Right cardiac atrium (tissue), 5 donors: ENCODE measurements at places on chromosomes 3 and 15. TPM values are rescaled to one million over a fixed set of nuclear protein-coding genes. Genes with fewer than 3 reads are reported as not detected.

Gene NR1I2
- not detected for total RNA-seq

DNA sequence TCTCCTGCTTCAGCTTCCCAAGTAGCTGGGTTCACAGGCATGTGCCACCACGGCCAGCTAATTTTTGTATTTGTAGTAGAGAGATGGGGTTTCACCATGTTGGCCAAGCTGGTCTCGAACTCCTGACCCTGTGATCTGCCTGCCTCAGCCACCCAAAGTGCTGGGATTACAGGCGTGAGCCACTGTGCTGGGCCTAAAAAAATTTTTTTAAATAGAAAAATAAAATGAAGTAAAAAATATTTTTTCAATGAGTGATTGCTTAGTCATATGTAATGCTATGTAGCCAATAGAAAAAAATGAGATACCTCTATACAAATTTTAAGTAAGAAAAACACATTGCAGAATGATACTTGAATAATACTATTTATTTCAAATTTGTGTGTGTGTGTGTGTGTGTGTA is 27.9 kb upstream of the SLC30A4 start:
- no peak for DNase-seq

DNA sequence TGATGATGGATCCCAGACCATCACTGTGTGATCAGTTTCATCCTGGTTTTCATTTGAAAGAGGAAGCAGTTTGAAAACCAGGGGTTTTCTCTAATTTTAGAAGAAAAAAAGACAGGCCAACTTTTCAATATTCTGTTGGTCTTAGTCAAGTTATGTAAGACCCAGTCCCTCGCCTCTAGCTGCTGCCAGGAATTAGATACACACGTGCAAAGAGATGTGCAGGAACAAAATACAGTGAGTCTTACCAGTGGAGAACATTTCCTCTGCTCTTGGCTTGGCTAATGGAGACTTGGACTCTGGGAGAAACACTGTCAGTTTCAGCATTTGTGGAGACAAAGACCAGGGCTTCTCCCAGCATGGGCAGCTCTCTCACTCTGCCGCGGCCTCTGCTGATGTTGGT is 214.9 kb upstream of the C2CD4B start:
- no peak for DNase-seq

Gene GOLGA8Q
- total RNA-seq = 6.8 TPM

- peak; percentile 75 for DNase-seq
These were observed 2.9 kb downstream of the CORO2B start for GRCh38 chr15:68581725-68582124.

- no peak for DNase-seq
These were observed 46.6 kb upstream of the SERPINI2 start for GRCh38 chr3:167520266-167521005.

- no peak for DNase-seq
These were observed 325.6 kb upstream of the AZI2 start for GRCh38 chr3:28674212-28674611.

Gene MEIS2
- 33.4 TPM for total RNA-seq

GRCh38 chr3:161081633-161082032 is 23.5 kb downstream of the B3GALNT1 start:
- no peak for DNase-seq

DNA sequence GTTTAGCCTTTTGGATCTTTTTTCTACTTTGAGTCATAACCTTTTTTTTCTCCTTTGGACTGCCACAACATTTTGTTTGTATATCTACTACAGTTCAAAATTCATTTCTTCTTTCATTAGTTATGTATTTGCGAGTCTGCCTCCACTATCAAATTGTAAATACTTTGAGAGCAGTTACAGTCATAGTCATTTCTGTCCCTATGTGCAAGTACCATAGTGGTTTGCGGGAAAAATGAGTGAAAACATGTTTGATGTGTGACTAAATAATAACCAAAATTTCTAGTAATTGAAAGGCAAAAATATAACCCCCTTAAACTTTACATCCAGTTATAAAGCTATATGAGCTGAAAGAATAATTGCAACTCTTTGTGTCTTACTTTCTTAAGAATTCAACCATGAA is 45.8 kb upstream of the CCDC50 start:
- DNase-seq = no peak

DNA sequence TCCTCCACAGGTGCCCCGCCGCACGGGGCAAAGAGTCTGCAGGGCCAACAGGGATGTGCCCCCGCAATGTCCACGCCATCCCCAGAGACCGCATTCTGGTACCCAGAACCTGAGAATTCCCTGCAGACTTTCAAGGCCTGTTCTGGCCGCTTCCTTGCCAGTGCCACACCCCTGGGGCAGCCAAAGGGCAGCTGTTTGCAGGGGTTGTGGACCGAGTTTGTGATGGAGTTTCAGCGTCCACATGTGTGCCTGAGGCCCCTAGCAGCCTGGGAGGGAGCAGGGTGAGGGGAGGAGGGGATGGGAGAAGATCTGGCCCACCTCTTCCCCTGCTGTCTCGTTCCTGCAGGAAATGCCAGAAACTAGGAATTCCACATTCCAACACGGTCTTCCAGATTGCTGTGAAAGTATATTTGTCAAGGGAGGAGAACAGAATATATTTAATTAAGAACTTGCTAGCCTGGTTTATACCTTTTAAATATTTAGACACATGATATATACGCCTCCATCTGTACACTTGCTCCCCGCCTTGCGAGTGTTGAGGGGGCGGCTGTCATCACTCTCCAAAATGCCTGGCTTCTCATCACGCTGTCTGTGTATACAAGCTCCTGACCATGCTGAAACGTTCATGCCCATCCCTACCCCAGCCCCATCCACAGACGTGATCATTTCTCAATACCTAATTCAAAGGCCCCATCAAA is 31.1 kb upstream of the RASA2 start:
- DNase-seq = no peak

- DNase-seq = no peak
These were observed 34.2 kb upstream of the TF start for GRCh38 chr3:133712017-133712416.

DNA sequence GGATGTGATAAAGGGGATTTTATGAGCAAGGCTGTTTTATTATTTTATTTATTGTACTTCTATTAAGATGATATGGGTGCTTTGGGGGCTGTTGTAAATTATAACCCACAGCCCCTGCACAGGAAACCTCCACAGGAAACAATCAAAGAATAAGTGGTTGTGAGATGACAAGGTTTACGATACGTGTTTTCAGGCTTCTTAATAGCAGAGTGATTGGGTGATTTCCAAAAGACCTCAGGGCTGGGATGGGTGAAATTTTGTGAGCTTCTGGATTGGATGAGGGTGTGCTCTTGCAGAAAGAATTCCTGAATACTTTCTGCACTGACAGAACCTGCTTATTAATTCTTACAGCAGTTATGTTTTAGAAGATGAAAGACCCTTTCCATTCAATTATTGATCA is 21.4 kb downstream of the CHL1 start:
- no peak for DNase-seq

Gene GATA2
- total RNA-seq = 9.7 TPM

Gene IL17RB
- total RNA-seq = 1.9 TPM

DNA sequence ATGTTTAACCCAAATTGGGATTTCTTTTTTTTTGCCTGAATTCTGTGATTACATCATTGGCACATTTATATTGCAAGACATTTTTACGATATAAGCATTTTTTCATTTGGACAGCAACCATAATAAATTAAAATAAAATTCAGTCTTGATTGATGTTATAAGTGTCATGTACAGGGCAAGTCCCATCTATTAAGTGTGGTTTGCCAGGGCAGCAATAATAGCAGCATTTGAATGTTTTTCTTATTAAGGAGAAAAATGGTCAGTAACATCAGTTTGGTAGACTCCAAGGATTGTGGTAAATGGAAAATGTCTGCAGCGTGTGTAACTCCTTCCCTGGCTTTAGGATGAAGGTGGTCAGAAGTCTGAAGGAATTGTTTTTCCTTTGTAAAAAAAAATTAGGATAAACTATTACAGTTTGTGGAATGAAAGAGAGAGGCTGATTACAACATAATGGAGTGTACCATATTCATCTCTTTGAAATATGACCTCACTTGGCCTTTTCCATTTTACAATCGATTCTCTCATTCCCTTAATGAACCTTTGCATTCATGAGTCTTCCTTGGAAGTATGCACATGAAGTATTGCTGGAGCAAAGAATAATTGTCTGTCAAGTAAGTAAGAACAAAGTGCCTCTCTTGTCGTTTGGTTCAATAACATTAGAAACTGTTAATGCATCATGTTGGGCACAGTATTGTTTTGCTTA is 405.4 kb upstream of the THRB start:
- no peak for DNase-seq

DNA sequence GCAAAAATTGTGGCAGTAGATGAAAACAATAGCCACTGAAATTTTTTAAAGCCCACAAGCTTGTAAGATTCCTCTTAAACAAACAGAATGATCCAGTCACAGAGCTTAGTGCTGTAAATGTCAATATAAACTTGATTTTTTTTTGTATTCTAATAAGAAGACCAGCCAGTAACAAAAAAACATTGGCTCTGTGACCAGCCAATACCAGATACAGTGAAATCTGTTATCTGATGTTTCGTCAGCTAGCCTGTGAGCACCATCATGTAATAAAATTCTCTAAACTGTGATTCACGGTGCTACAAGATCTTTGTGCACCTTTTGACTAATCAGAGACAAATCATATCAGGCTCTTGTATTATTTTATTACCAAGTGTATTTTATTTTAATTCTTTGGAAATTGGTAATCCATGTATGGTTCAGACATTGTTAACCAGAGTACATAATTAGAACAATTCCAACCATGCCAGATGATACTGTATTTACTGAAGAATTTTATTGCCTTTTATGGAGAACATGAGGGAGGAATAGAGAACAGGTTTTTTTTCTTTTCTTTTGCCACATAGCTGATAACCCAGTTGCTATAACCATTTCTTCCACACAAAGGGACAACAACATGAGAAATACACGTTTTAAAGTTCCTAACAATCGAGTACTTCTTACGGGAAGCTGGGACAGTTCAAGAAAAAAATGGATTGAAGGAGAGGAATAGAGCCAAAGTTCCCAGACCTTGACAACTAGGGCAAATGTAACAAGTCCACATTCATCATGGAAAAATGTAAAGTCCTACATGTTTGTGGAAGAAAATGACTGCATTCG is 71.9 kb downstream of the FILIP1L start:
- no peak for DNase-seq

DNA sequence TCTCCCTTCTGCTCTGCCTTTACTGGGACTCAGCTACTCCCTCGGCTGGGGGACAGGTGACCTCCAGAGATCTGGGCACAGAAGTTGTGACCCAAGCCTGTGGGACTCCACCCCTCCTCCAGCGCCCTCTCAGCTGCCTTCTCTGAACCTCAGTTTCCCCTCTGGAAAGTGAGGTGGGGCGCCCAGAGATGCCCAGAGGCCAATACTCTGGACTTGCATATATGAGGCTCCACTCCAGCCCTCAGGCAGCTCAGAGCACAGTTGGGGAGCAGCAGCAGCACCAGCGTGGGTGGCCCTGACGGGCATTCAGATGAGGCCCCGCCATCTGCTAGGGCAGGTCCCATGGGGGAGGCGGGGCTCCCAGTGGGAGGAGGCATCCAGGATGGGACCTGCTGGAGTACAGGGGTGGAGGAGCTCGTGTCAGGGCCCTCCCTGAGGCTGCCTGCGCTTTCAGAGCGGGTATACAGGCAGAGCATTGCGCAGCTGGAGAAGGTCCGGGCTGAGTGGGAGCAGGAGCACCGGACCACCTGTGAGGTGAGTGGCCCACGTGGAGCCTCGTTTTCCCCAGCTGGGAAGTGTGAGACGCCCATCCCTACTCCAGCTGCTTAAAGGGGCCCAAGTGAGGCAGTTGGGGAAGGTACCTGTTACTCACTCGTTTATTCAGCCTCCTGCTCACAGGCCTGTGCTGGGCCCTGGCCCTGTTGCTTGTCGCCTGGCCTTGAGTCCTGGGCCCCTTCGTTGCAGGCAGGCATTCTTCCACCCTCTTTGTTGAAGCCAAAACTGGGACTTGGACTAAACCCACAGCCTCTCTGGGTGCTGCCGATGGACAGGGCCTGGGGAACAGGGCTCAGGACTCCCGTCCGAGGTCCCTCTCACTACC is 35.4 kb downstream of the PSTPIP1 start:
- no peak for DNase-seq

- no peak for DNase-seq
These were observed 771.2 kb upstream of the ARRDC4 start for GRCh38 chr15:97189162-97189780.

DNA sequence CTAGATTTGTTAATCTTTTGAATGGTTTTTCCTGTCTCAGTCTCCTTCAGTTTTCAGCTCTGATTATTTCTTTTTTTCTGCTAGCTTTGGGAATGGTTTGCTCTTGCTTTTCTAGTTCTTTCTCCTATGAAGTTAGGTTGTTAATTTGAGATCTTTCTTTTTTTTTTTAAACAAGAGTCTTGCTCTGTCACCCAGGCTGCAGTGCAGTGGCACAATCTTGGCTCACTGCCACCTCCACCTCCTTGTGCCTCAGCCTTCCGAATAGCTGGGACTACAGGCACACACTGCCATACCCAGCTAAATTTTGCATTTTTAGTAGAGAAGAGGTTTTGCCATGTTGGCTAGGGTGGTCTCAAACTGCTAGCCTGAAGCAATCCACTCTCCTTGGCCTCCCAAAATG is 56.7 kb downstream of the UQCC5 start:
- DNase-seq = no peak

GRCh38 chr3:162658003-162658402 is 1161.4 kb downstream of the OTOL1 start:
- no peak for DNase-seq

Gene DNAH12
- not detected for total RNA-seq

GRCh38 chr3:127637971-127638370 is 9.0 kb downstream of the PODXL2 start:
- no peak for DNase-seq

- no peak for DNase-seq
These were observed 41.2 kb downstream of the PIGB start for GRCh38 chr15:55360256-55360655.

DNA sequence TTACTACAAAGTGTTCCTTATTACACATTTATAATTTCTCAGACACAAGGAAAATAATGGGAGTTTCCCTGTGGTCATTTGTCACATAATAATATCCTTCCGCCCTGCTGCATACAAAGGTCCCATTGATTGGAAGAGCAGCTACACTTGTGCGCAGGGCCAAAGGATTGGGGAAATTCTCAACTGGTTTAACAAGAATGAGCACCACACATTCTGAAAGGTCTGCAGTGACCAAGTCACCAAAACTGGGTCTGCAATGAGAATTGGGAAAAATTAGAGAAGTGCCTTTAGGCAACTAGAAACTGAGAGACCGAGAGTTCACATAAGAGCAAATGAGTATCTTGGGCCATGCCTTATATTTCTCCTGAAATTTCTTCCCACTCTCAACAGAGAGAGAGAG is 98.2 kb upstream of the NR2F2 start:
- DNase-seq = no peak

GRCh38 chr3:128185630-128186447 is 32.6 kb downstream of the EEFSEC start:
- DNase-seq = no peak

Gene GRM2
- total RNA-seq = 0.40 TPM

DNA sequence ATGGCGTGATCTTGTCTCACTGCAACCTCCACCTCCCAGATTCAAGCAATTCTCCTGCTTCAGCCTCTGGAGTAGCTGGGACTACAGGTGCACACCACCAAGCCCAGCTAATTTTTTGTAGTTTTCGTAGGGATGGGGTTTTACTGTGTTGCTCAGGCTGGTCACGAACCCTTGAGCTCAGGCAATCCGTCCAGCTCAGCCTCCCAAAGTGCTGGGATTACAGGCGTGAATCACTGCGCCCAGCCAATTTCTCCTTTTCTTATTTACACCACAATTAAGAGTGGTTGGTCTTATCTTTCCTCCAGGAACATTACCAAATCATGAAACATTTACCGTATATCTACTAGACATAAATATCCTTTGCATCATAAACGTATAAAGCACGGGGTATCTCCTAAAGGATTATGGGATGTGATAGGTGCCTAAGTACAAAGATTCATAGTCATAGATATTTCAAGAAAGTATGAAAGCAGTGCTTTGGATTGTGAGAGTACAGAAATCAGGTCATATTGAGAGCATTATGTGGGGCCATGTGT is 194.5 kb downstream of the RBMS3 start:
- no peak for DNase-seq
